ENCODE measurements at places on chromosomes 2 and 18.

GRCh38 chr18:9721893-9722550 is 13.9 kb downstream of the RAB31 start:
- no peak for DNase-seq

GRCh38 chr2:15074751-15075700 is 442.5 kb downstream of the LRATD1 start:
- no peak for DNase-seq

- DNase-seq, result no peak
Observed at GRCh38 chr2:69272803-69273471, 114.1 kb downstream of the GFPT1 start.

- no peak for DNase-seq
Observed at GRCh38 chr18:24534271-24534670, 73.8 kb downstream of the HRH4 start.

- no peak for DNase-seq
Observed at GRCh38 chr18:35153609-35154272, 87.1 kb upstream of the ZNF397 start.

- DNase-seq, result no peak
Observed at GRCh38 chr2:31003749-31004148, 134.5 kb downstream of the GALNT14 start.

DNA sequence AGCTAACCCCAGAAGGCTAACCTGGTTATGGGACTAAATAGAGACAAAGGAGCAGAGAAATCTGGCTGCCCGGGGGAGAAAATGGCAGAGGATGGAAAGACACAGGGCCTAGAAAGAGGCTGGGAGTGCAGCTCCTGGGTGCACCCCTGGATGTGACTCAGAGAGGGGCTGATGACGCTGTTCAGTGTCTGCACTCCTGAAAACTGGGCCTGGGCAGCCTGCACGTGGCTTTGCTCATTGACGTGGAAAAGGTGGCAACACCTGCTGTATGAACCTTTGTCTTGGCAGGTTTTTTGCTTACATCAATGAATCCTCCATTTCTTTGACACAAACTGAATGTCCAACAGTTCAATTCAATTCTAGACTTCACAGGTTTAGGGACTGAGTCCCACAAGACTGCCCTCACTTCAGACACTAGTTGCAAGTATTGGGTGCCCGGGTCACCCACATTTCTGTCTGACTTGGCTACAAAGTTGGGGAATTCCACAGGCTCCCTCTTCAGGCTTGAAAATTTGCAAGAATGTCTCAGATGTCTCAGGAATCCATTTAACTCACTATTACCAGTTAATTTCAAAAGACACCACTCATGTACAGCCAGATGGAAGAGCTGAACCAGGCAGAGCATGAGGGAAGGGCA is 47.3 kb upstream of the PUM2 start:
- DNase-seq, result no peak

DNA sequence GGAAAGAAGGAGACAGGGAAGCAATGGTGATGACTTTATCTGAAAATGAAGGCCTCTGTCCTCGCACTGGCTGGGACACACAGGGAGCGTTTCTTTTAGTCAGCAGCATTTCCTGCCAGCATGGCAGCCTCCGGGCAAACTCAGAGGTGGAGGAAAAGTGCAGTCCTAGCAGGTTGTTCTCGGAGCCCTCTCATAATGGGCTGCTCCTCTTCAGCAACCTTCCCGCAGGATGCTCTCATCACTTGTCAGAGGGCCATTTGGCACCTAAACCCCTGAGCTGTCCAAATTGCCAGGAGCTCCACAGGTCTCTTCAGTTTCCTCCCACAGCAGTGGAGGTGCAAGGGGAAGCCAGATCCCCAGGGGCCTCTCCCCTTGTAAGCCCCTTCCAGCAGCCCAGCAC is 6.2 kb downstream of the STK39 start:
- DNase-seq, result no peak

- peak; percentile 60 for DNase-seq
Observed at GRCh38 chr2:201860636-201861066, 54.3 kb downstream of the CDK15 start.

DNA sequence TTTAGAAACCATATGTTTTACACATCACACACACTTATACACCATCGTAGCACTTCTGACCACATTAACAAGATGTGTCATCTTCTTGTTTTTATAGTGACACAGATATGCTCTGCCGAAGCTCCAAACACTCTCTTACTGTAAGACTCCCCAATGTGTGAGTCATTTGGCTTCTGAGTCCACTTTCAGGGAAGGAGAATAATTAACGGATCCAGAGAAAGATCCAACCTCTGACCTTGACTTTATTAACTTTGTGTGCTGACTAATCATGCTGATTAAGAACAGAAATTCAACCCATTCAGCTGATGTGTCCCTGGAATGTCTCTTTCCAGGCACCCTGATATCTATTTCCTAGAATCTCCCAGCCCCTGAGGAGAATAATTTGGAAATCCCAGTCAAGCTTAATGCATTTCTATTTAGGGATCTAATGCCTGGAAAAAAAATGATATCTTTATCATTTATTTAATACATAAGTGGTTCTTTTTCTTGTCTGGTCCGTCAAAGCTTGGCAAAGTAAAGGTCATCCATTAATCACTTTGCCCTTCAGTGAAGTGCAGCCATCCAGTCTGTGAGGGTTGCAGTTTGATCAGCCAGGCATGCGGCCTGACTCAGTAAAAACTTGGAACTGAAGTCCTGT is 615.8 kb upstream of the SYT4 start:
- no peak for DNase-seq

DNA sequence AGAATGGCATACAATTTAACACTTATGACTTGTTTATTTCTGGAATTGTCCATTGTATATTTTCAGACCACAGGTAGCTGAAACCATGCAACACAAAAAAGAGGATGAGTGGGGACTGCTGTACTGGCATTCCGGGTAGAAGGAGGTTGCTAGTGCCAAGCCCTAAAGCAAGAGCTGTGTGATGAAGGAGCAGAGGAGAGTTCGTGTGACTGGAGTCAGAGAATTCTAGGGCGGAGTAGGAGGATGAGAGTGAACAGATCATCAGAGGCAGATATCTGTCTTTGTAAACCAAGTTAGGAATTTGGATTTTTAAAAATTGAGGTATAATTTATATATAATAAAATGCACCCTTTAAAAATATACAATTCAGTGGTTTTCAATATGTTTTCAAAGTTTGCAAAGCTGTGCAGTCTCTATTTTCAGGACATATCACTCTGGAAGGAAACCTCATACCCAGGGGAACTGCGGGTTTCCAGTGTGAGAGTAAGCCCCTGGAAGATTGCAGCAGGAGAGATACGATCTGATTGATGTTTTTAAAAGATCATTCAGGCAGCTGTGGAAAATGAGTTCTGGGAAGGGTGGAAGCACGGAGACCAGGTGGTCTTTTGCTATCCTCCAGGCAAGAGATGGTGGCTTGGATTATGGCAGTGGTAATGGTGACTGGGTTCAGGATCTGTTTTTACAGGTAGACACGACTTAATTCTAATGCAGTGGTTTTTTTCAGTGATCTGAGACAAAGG is 36.4 kb downstream of the TAF1B start:
- no peak for DNase-seq

DNA sequence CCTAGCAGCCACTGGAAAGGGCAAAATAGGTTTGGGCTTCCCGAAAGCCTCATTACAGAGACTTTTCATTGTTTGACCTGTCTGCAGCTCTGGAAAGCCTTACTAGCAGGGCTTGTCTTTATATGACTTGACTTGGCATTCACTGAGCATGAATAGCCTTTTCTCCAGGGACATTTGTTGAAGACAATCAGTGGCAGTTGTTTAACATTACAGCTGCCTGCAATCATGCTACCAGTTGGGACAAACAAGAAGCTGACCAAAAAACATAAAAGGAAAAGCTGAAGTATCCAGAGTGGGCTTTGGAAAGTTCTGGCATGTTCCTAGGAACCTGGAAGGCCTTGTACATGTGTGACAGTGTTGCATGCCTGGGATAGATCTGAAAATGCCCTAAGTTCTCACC is 121.4 kb downstream of the KCNF1 start:
- no peak for DNase-seq

- DNase-seq, result no peak
Observed at GRCh38 chr2:136327162-136327852, 209.4 kb upstream of the CXCR4 start.

DNA sequence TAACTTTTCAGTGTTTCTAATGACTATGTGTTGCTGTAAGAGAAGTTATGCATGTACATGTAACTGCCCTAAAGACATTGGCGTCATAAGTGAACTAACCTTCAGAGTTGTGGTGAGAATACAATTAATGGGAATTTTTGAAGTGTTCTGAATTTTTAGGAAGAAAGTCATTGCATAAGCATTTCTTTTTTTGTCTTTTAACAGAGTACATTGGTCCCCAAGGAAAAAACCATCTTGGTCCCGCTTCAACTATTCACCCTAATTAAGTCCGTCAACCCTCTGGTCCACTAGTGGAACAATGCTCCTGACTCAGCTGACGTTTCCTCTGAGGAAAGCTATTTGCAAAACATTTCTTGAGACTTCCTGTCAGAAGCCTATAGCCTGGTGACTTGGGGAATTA is 41.1 kb upstream of the VIT start:
- DNase-seq, result peak; percentile 26

GRCh38 chr2:110126906-110127305 is 11.3 kb upstream of the MALL start:
- no peak for DNase-seq

DNA sequence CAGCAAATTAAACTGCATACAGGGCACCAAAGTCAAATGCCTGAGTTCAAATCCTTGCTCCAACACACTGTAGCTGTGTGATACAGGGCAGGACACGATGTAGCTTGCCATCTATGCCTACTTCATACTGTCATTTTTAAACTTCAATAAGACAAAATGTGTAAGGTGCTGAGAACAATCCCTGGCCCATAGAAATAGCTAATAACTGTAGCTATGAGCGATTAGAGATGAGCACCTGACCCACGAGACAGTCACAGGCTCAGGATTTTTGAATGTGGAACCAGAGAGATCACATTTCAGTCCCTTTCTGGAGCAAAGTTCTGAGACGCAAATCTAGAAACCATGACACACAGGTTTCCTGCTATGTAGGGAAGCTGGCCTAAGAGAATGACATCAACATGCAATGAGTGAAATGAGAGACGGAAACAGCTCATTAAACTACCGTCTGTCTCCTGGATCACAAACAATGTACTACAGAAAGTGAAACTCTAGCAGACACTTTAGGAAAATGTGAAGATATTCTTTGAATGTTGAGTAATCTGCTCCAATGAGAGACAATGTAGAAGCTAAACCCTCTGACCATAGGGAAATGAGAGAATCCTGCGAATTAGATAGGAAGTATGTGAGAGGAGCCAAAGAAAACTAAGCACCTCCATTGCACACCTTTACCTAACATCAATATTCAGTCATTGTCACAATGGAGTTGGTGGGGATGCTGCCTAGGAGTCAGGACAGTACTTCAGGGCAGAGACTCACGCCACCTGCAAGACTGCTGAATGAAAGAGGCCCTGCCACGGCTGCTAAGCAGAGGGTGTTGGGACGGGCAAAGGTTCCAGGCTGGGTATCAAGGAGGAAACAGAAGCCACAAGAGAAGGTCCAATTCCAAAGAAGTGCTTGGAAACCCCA is 25.5 kb downstream of the B4GALT6 start:
- DNase-seq, result no peak

GRCh38 chr2:168443818-168444217 is 12.3 kb upstream of the CERS6 start:
- no peak for DNase-seq

GRCh38 chr2:46812361-46813019 is 103.1 kb downstream of the MCFD2 start:
- DNase-seq, result peak; percentile 93

- DNase-seq, result no peak
Observed at GRCh38 chr2:120798567-120799247, 63.0 kb downstream of the GLI2 start.

- DNase-seq, result no peak
Observed at GRCh38 chr2:10811517-10811916, 1.1 kb downstream of the PDIA6 start.

DNA sequence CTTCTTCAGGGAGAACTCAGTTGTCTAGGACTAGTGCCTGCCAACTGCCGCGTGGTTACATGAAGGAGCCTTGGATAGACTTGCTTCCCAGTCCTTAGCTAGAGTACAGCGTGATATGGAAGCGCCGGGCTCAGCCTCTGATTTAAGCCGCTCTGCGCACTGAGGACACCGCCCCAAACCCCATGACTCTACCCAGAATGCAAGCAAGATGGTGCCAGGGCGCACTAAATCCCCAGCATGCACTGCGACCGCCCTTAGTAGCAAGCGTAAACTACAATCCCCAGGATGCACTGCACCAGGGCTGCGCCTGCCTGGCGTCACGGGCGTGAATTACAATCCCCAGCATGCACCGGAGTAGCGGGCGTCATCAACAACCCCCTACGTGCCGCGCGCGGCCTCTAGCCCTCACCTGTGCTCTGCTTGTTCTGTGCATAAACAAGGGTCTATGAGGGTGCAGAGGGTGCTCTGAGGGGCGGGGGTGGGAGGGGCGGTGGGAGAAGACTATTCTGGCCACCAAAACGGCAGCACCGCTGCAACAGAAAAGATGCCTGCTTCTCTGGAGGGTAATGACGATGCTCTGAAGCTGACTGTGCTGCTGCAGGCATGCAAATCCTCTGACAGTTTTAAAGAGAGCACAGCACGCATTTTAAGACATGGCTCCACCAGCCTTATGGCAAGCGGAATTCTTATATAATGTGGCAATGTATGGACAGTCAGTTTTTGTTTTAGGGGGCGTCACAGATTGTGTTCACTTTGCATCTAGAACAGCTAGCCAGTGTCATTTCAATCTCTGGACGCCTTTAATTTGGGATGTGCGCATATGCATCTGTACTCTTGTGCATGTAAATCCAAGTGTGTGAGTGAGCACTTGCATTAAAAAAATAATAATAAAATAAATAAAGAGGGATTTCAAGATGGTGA is 282.5 kb upstream of the MYT1L start:
- DNase-seq, result peak; percentile 81

DNA sequence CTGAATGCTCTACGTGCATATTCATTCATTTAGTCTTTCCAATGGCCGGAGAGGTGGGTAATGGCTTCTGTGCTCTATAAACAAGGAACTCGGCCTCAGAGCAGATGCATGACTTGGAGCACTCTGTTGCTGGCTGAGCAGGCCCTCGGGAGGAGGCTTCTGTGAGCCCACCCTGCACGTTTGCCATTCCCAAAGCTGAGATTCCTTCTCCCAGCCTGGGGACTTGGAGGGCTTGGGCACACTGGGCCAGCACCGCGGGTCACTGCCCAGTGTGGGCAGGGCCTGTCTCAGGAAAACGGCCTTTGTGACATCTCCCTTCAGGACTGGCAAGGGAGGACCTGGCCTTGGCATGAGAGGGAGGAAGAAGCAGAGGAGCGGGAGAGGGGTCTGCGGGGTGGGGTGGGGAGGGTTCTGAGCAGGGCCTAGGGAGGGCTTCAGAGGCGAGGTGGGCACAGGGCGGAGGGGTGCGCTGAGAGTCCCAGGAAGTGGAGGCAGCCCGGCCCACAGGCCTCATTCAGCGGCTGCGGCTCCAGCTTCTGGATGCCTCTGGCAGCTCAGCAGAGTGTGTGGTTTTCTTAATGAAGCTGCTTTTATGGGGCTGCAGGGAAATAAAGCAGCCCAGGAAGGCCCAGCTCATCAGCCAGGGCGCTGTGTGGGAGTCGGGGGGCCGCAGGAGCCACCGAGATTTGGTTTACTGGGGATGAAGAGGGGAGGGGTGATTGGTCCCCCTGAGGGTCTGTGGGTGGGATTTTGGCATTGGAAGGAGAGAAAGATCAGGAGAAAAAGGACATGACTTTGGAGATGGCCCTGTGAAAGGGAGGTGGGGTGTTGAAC is 51.7 kb upstream of the OTOF start:
- peak; percentile 5 for DNase-seq

- DNase-seq, result no peak
Observed at GRCh38 chr2:70480468-70480867, 73.2 kb downstream of the TGFA start.
